ENCODE measurements at places on chromosomes 2 and 18. TPM values are rescaled to one million over a fixed set of nuclear protein-coding genes. Genes with fewer than 3 reads are reported as not detected.

GRCh38 chr18:11020161-11020853 is 129.1 kb downstream of the PIEZO2 start:
- DNase-seq, result no peak
- no peak overlapping the region for H3K4me3 ChIP-seq
- H3K27me3 ChIP-seq, result no peaks in the 10 kb centered on the region
- no peaks in the 10 kb centered on the region for H3K4me1 ChIP-seq

GRCh38 chr2:16020389-16021008 is 80.1 kb downstream of the MYCN start:
- peaks cover 7% of the 10 kb centered on the region for H3K27me3 ChIP-seq
- peaks cover 4% of the 10 kb centered on the region for H3K4me1 ChIP-seq
- no peaks in the 10 kb centered on the region for H3K36me3 ChIP-seq

DNA sequence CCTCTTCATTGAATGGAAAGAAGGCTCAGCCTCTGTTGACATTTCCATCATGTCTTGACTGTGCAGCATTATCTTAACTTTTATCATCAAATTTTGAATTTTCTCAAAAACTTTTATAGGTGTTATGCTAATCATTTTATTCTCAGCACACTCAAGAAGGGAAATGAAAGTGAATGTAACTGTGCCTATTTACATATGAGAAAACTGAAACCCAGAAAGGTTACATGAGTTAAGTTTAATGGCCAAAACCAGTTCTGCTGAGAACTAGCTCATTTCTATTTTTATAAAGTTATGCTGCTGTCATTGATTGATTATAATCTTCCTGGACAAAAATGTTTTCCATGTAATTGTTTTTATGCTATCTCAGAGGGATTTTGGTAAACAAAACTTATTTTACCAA is 618.8 kb upstream of the NRXN1 start:
- H3K27ac ChIP-seq, result no peak overlapping the region
- no peaks in the 10 kb centered on the region for H3K27me3 ChIP-seq
- H3K4me3 ChIP-seq, result no peak overlapping the region
- H3K4me1 ChIP-seq, result no peaks in the 10 kb centered on the region

DNA sequence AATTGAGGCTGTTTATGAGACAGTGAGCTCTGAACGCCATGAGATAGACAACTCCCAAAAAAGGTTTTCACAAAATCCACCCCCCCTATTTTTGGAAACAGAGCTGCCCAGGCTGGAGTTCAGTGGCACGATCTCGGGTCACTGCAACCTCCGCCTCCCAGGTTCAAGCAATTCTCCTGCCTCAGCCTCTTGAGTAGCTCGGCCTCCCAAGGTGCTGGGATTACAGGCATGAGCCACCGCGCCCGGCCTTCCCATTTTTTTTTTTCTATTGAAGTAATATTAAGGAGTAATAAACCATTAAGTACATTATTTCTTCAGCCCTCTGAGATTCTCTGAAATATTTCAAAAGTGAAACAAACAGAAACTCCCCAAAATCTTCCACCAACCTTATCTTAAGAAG is 252.8 kb upstream of the NETO1 start:
- H3K36me3 ChIP-seq, result no peaks in the 10 kb centered on the region
- H3K4me3 ChIP-seq, result no peak overlapping the region
- DNase-seq, result no peak
- H3K4me1 ChIP-seq, result no peaks in the 10 kb centered on the region
- no peaks in the 10 kb centered on the region for H3K27me3 ChIP-seq

GRCh38 chr2:36857713-36858112 is 108.6 kb downstream of the STRN start:
- peaks cover 19% of the 10 kb centered on the region for H3K4me1 ChIP-seq
- no peak for DNase-seq
- H3K27ac ChIP-seq, result no peak overlapping the region
- H3K36me3 ChIP-seq, result peaks cover 25% of the 10 kb centered on the region
- no peaks in the 10 kb centered on the region for H3K27me3 ChIP-seq

- DNase-seq, result no peak
- no peaks in the 10 kb centered on the region for H3K4me1 ChIP-seq
- no peaks in the 10 kb centered on the region for H3K36me3 ChIP-seq
- no peaks in the 10 kb centered on the region for H3K27me3 ChIP-seq
- no peak overlapping the region for H3K4me3 ChIP-seq
- H3K27ac ChIP-seq, result no peak overlapping the region
Measured at GRCh38 chr2:220185766-220186305, 558.4 kb downstream of the SLC4A3 start.

DNA sequence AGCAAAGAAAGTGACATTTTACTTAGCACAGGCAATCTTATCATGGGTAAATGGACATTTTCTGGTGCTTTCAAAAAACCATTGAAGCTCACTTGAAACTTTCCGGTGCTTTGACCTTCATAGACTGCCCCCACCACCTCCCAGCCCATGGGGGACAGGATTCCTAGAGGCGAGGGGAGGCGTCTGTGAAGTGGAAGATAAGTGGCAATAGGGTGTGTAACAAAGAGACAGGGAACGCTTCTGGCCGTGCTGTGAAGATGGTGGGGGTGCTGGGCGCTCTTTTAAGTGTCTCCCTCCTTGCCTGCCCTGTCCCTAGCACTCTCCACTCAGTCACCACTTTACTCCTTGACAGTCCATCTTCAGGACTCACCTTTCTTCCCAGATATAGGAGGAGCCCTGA is 23.4 kb upstream of the GMPPA start:
- no peak overlapping the region for H3K27ac ChIP-seq
- H3K4me3 ChIP-seq, result no peak overlapping the region
- H3K27me3 ChIP-seq, result peaks cover 2% of the 10 kb centered on the region
- peaks cover 4% of the 10 kb centered on the region for H3K4me1 ChIP-seq
- H3K36me3 ChIP-seq, result no peaks in the 10 kb centered on the region

DNA sequence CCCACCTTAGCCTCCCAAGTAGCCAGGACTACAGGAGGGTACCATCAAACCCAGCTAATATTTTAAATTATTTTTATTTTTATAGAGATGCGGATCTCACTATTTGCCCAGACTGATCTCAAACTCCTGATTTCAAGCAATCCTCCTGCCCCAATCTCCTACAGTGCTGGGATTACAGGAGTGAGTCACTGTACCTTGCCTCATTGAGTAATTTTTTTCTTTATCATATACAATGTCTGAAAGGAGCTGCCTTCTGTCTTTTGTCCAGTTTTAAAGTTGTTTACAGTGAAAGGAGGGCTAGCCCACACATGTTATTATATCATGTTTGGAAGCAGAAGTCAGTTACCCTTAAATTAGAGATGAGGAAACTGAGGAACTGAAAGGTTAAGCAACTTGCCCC is 32.5 kb downstream of the PRKRA start:
- no peak for DNase-seq
- H3K4me3 ChIP-seq, result no peak overlapping the region
- no peaks in the 10 kb centered on the region for H3K27me3 ChIP-seq
- H3K4me1 ChIP-seq, result peaks cover 8% of the 10 kb centered on the region
- H3K36me3 ChIP-seq, result peaks cover 6% of the 10 kb centered on the region
- no peak overlapping the region for H3K27ac ChIP-seq

GRCh38 chr2:42801381-42801780 is 9.0 kb upstream of the HAAO start:
- no peak overlapping the region for H3K27ac ChIP-seq
- H3K4me3 ChIP-seq, result no peak overlapping the region
- DNase-seq, result no peak
- H3K27me3 ChIP-seq, result peaks cover 17% of the 10 kb centered on the region
- H3K36me3 ChIP-seq, result no peaks in the 10 kb centered on the region
- peaks cover 4% of the 10 kb centered on the region for H3K4me1 ChIP-seq

- no peak overlapping the region for H3K4me3 ChIP-seq
- no peaks in the 10 kb centered on the region for H3K27me3 ChIP-seq
- no peak for DNase-seq
- H3K4me1 ChIP-seq, result no peaks in the 10 kb centered on the region
- H3K27ac ChIP-seq, result no peak overlapping the region
Measured at GRCh38 chr2:79830501-79830900, 317.6 kb downstream of the CTNNA2 start.

- H3K27ac ChIP-seq, result no peak overlapping the region
- H3K27me3 ChIP-seq, result peaks cover 11% of the 10 kb centered on the region
- no peaks in the 10 kb centered on the region for H3K4me1 ChIP-seq
- no peak overlapping the region for H3K4me3 ChIP-seq
Measured at GRCh38 chr2:515441-516127, 161.6 kb downstream of the TMEM18 start.

DNA sequence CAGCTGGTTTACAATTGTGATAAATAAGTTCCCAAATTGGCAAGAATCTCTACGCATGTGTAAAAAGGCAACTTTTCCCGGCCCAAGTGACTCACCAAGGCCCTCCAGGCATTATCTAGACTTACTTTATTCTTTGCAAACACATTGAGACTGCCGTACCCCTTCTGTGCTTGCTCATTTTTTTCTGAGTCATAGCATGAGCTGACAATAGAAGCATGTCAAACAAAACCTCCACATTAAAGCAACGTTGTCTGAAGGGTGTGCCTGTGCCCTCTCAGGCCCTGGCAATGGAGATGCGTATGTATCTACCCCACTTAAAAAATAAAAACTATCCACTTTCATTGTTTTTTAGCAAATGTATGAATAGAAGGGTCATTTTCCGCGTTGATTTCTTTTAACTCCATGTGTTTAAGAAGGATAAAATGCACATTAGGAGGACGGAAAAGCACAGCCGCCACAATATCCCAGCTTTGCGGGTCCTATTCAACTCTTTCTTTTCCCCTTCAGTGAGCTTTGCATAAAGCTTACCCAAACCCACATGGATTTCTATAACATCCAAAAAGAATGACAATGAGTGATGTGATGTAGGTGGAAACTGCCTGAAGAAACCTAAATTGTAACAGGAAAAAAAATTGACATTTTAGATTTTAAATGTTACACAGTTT is 298.2 kb downstream of the CDCA7 start:
- H3K4me3 ChIP-seq, result no peak overlapping the region
- H3K27ac ChIP-seq, result no peak overlapping the region
- H3K27me3 ChIP-seq, result peaks cover 6% of the 10 kb centered on the region
- no peak for DNase-seq

GRCh38 chr2:155842103-155842502 is 490.4 kb downstream of the NR4A2 start:
- no peaks in the 10 kb centered on the region for H3K4me1 ChIP-seq
- no peak overlapping the region for H3K27ac ChIP-seq
- DNase-seq, result no peak
- no peak overlapping the region for H3K4me3 ChIP-seq
- no peaks in the 10 kb centered on the region for H3K27me3 ChIP-seq

DNA sequence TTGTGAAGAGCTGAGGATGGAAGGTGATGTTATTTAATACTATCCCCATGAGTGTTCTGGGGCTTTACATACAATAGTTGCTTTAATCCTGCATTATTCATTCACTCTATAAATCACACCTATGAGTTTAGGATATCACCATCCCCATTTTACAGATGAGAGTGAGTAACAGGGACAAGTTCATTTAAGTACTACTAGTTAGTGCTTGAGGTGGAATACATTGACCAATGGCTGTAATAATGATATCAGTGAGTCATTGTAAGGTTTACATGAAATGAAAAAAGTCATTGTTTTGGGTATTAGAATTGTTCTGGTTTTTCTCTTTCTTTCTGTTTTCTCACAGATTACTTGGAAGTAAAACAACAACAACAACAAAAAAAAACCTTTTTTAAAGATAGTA is 42.5 kb downstream of the TANC1 start:
- H3K36me3 ChIP-seq, result peaks cover 4% of the 10 kb centered on the region
- no peak overlapping the region for H3K27ac ChIP-seq
- peaks cover 5% of the 10 kb centered on the region for H3K27me3 ChIP-seq
- H3K4me3 ChIP-seq, result no peak overlapping the region
- H3K4me1 ChIP-seq, result peaks cover 7% of the 10 kb centered on the region

- no peaks in the 10 kb centered on the region for H3K36me3 ChIP-seq
- no peak overlapping the region for H3K27ac ChIP-seq
- no peaks in the 10 kb centered on the region for H3K4me1 ChIP-seq
- H3K4me3 ChIP-seq, result no peak overlapping the region
- no peak for DNase-seq
Measured at GRCh38 chr2:51013079-51013932, 18.6 kb downstream of the NRXN1 start.

GRCh38 chr18:44325903-44326635 is 354.6 kb upstream of the SETBP1 start:
- H3K4me1 ChIP-seq, result no peaks in the 10 kb centered on the region
- H3K36me3 ChIP-seq, result no peaks in the 10 kb centered on the region
- no peaks in the 10 kb centered on the region for H3K27me3 ChIP-seq
- H3K27ac ChIP-seq, result no peak overlapping the region
- DNase-seq, result no peak
- no peak overlapping the region for H3K4me3 ChIP-seq

- peaks cover 35% of the 10 kb centered on the region for H3K36me3 ChIP-seq
- no peak overlapping the region for H3K4me3 ChIP-seq
- H3K4me1 ChIP-seq, result peaks cover 50% of the 10 kb centered on the region
- no peaks in the 10 kb centered on the region for H3K27me3 ChIP-seq
- peak overlapping the region; percentile 43 for H3K27ac ChIP-seq
Measured at GRCh38 chr18:46265196-46266156, 161.3 kb downstream of the HAUS1 start.

DNA sequence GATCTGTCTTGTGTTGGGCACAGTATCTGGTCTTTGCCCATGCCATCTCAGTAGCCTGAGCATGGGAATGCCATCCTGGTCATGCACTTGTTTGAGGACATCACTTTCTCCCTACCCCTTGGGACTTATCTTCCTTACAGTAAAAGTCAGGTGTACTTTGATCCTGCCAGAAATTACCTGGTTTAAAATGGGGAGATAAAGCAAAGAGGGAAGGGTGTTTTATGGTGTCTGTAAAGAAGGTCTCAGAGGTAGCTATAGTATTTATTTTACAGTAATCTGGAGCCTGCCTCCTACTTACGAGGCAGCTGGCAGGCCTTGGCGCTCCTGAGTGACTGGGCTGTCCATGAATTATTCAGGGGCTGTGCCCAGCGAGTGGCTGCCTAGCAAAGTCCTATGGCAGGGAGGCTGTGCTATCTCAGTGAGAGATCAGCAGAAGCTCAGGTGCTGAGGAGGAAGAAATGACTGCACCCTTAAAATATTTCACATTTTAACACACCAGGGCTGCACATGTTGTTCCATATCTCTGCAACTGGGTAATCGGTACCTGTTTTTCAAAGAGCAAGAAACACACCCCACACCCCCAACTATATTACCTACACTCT is 93.9 kb downstream of the SPTBN1 start:
- H3K27ac ChIP-seq, result no peak overlapping the region
- no peak overlapping the region for H3K4me3 ChIP-seq
- H3K4me1 ChIP-seq, result peaks cover 7% of the 10 kb centered on the region
- H3K27me3 ChIP-seq, result no peaks in the 10 kb centered on the region
- H3K36me3 ChIP-seq, result no peaks in the 10 kb centered on the region

DNA sequence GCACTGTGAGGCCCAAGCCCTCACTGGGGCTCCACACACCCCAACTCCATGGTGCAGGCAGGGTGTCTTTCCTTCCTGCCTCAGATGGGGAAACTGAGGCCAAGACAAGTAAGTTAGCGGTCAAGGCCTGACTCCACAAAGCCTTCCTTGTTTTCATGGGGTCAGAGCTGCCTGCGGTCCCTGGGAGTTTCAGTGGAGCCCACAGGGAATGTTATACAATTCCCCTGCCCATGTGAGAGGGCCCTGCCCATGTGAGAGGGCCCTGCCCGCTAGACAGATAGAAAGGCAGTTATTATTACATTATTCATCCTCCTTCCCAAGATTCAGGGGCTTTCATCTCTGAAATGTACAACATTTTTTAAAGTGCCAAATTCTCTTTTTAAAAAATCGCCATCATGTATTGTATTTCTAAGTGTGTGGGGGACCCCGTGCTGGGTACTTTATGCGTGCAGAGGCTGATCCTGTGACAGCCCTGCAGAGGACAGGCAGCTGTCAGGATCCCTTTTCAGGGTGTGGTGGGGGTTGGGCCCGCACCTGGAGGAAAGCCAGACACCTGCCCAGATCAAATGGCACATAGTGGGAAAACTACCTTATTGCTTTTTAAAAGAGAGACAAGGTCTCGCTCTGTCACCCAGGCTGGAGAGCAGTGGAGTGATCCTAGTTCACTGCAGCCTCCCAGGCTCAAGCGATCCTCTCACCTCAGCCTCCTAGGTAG is 23.4 kb downstream of the FBLN7 start:
- no peaks in the 10 kb centered on the region for H3K27me3 ChIP-seq
- no peak overlapping the region for H3K27ac ChIP-seq

Gene C2orf72
- total RNA-seq, result 0.55 TPM

Gene TMBIM1
- 79.2 TPM for total RNA-seq

Gene FZD7
- total RNA-seq, result 0.58 TPM

Gene ABHD1
- total RNA-seq, result 0.76 TPM

Gene RESP18
- total RNA-seq, result not detected
